Activated gamma-delta T cell treated with anti-CD3 and anti-CD28 coated beads, Interleukin-2, amount 50 U/mL, for 16 hours (primary cell): ENCODE measurements at places on chromosomes 1 and 21.

GRCh38 chr1:171743081-171743870 lies 1.4 kb upstream of the VAMP4 start:
- no peak for DNase-seq

GRCh38 chr1:232630047-232630893 lies at the start of gene SIPA1L2:
TSS of gene SIPA1L2 (minus strand) at chr1:232630133. CDS start at chr1:232515339, 114,794 bp downstream.
- peak; percentile 75 for DNase-seq

GRCh38 chr1:100353988-100354387 lies 1.7 kb downstream of the CDC14A start:
- no peak for DNase-seq

DNA sequence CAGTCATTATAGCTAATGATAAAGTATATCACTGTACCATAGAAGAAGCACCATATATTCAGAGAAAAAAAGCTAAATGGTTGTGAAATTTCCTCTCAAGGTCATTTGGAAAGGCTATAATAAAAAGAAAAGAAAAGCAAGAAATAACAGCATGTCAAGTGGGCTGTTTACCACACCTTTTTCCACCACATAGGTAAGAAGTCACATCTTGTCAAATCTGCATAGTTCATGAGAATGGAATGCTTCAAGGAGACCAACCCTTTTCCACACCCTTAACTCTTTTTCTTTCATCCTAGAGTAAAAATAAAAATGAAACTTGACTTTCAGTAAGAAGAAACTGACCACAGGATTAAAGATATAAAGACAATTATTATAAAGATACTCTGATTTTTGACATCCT lies 91.2 kb downstream of the ATP6V1G3 start:
- DNase-seq = no peak

DNA sequence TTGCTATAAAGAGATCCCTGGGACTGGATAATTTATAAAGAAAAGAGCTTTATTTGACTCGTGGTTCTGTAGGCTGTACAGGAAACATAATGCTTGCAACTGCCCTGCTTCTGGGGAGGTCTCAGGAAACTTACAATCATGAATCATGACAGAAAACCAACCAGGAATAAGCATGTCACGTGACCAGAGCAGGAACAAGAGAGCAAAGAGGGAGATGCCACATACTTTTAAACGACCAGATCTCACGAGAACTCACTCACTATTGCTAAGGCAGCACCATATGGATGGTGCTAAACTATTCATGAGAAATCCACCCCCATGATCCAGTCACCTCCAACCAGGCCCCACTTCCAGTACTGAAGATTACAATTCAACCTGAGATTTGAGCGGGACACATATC lies 49.8 kb upstream of the RCC1 start:
- no peak for DNase-seq

DNA sequence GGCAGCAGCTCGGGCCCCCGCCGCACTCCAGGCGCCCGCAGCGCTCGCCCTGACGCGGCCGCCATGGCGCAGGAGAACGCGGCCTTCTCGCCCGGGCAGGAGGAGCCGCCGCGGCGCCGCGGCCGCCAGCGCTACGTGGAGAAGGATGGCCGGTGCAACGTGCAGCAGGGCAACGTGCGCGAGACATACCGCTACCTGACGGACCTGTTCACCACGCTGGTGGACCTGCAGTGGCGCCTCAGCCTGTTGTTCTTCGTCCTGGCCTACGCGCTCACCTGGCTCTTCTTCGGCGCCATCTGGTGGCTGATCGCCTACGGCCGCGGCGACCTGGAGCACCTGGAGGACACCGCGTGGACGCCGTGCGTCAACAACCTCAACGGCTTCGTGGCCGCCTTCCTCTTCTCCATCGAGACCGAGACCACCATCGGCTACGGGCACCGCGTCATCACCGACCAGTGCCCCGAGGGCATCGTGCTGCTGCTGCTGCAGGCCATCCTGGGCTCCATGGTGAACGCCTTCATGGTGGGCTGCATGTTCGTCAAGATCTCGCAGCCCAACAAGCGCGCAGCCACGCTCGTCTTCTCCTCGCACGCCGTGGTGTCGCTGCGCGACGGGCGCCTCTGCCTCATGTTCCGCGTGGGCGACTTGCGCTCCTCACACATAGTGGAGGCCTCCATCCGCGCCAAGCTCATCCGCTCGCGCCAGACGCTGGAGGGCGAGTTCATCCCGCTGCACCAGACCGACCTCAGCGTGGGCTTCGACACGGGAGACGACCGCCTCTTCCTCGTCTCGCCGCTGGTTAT lies 2.8 kb downstream of the KCNJ9 start:
- peak; percentile 52 for DNase-seq

- no peak for DNase-seq
Measured at GRCh38 chr1:95311014-95311413, 77.0 kb downstream of the RWDD3 start.

DNA sequence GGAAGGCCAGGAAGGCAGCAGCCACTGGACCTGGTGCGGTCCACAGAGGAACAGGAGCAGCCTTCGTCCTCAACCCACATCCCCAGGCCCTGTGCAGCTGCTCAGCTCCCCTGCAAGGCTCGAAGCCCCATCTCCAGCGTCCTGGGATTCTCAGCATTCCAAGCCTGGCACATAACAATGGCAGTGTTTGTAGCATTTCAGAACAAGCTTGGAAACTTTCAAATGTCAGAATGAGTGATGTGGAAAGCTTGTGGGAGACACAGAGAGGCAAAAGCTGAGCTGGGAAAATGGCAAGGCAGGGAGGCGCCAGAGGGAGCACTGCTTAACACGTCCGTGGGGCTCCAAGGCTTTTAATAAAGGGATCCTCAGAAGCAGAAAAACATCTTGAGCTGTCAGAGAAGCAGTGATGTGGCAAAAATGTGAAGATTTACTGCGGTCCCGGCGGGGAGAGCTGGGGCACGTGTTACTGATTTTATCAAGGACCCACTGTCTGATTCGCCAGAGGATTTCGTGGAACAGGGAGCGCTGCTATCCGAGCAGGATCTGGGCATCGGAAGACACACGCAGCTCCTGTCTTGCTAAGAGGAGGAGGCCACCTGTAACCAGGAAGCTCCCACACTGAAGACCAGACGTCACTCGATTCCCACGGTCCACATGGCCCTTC lies 38.1 kb downstream of the TOMM20 start:
- DNase-seq = no peak

DNA sequence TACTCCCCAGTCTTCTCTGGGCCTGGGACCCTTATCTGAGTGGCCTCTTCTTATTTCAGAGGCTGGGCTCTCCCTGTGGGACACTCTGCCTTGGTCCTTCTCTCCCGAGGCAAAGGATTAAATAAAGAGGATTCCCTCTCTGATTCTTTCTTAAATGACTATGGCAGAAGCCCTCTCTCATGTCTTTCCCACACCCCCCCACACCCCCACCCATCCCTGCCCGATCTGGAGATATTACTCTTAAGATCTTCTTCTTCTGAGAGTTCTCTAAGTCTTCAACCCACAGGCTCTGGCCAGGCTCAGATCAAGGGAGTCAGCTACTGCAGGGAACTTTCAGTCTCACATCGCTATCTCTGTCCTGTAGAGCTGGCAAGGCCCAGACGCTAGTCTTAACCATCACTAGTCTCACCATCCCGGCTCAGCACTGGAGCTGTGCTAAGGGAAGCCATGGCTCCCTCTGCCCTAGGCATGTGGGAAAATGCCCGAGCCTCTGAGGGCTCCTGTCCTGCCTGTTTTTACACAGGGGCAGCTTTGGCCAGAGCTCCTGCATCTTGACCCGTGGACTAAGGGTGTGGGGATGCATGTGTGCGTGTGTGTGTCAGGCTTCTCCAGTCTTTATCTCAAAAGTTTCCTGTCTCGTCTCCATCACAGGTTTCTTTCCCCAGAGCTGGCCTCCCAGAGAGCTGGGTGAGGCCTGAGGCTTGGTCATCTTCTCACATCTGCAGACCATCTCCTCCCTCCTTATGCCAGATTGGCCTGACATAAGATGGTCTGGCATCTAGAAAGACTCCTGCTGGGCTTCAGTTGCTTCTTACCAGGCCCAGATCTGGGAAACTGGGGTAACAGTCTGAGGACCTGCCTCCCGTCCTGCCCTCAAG lies 36.7 kb downstream of the LGR6 start:
- no peak for DNase-seq

GRCh38 chr21:46229923-46230260 lies 1.3 kb upstream of the LSS start:
- DNase-seq = no peak
